ENCODE measurements at places on chromosomes 2 and 18.

DNA sequence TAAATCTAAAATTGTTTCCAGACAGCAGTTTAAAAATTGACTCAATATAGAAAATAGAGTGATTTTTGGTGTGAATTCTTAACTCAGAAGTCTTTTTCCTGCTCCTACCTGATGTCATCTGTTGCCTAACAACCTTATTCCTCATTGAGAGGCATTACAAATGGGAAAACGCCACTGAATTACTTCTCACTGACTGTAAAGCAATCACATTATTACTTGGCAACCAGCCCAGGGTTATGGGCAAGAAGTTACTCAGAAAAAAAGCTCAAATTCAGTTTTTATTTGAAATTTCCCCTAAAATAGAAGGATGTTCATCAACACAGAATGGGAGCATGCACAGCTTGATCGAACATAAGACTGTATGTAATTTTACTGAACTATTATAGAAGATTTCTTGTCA is 201.8 kb upstream of the GULP1 start:
- no peak for DNase-seq

GRCh38 chr2:147430408-147430807 is 414.4 kb upstream of the ACVR2A start:
- DNase-seq, result no peak

GRCh38 chr18:8856769-8857393 is 151.5 kb downstream of the MTCL1 start:
- no peak for DNase-seq

- DNase-seq, result no peak
Observed at GRCh38 chr2:200456567-200456966, 53.3 kb downstream of the KCTD18 start.

GRCh38 chr2:62505109-62505749 is 766 bp downstream of the TMEM17 start:
- no peak for DNase-seq

GRCh38 chr2:68258851-68259250 is 6.5 kb upstream of the PPP3R1 start:
- DNase-seq, result no peak
